ENCODE measurements at places on chromosomes 2 and 18.
A peak's percentile ranks its signal among the peaks of the same experiment; 100 is the strongest.

DNA sequence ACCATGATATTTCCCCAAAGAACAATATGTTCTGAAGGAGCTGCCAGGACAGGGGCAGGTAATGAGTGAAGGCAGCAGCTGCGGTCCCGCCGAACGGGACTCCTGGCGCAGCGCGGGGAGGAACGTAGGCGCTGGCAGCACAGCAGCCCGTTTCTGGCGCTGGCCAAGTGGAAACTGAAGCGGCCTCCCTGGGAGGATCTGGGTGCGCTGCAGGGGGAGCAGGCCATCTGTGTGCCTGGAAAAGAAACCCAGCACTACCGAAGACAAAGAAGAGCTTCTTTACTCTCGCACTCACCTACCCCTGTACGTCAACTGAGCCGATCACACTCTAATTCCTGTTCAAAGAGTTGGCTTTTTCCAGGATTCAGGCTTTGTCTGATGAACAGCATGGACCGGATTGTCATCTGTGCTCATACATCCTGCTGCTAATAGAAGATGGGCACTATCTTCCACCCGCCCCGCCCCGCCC is 11.8 kb downstream of the G6PC2 start:
- DNase-seq: no peak

DNA sequence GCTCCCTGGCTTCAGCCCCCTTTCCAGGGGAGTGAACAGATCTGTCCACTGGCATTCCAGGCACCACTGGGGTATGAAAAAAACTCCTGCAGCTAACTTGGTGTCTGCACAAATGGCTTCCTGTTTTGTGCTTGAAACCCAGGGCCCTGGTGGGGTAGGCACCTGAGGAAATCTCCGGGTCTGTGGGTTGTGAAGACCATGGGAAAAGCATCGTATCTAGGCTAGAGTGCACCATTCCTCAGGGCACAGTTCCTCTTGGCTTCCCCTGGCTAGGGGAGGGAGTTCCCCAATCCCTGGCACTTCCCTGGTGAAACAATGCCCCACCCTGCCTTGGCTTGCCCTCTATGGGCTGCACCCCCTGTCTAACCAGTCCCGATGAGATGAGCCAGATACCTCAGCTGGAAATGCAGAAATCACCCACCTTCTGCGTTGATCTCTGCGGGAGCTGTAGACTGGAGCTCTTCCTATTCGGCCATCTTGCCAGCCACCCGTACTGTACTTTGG is 34.1 kb downstream of the TFPI start:
- DNase-seq: no peak

DNA sequence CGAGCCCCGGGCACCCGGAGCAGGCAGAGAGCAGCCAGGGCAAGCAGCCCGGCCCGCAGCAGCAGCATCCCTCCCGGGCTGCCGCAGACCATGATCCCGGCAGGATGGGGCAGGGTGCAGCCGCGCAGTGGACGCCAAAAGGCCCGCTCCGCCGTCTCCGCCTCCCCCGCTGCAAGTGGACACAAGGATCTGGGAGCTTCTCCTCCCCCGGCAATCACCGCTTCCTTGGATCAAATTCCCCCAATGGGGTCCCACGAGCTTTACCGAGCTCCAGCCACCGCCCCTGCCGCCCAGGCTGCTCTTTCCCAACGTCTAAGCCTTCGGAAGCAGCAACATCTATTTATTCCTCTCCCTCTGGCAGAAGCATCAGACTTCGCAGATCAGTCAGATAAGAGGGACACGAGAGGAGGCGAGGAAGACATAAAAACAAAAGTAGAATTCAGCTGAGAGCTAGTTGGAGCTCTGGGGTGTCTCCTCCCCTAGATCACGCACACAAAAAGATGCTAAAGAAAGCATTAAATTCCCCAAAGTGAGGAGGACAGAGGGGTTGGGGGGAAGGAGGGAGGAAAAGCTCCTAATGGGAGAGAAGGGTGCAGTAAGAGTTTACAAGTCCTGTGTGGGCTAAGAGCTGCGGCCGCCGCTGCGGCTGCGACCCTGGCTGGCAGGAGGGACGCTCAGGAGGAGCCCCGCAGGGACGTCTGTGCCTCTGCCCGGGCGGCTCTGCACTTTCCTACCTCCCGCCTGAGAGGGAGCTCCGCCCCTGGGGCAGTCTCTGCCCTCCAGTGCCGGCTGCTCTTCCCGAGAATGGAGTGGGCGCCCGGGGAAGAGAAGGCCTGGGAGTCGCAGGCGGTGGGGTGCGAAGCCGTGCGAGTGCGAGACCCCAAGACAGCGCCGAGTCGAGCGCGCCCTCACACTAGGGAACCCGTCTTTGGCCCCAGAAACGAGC is at the start of gene FRZB:
Gene FRZB, minus strand, starts transcription at position 177 of the 946 bp plus-strand sequence. Its CDS starts 85 bp downstream, at position 92.
- no peak for DNase-seq

GRCh38 chr2:19762959-19763605 is 138.7 kb downstream of the TTC32 start:
- no peak for DNase-seq

DNA sequence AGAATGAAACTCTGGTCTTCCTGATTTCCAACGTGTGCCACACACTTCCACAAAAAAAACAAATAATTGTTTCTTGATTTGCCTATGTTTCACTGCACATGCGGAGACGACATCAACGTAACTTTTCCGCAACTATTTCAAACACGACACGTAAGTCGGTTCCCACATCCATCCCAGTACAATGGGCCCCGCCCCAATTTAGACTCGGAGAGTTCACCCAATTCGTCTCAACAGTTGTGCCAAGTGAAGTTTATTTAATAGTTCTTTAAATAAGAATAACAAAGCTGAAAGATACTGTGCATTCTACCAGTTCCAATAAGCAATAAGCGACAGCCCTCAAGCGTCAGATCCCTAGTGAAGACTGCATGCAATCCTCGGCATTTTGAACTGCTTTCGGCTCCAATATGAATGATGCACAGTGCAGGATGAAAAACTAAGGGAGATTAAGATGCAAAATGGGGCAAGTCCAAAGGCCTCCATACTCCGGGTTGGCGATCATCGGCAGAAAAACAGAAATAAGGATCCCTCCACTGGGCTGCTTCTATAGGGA is 664 bp downstream of the CCT4 start:
- DNase-seq: no peak

GRCh38 chr2:189024901-189025618 is 50.9 kb downstream of the COL3A1 start:
- DNase-seq: no peak

DNA sequence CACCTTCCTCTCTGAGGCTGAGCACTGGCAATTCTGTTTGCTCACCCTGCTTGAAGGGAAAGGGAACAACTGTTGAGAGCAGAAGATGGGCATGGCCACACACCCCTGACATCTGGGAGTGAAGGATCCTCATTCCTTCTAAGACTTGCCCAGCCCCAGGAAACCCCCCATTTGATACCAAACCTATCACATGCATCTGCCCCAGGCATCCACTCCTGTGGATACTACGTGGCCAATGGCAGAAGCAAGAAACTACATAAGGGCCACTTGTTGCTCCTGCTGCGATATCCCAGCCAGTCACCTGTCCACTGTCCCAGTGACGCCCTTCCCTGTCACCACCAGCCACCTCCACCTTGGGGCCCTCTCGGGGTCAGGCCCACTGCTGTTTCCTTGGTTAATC is 185.2 kb downstream of the SMAD2 start:
- no peak for DNase-seq

GRCh38 chr2:16513626-16514025 is 152.0 kb downstream of the CYRIA start:
- DNase-seq: no peak

- DNase-seq: no peak
Observed at GRCh38 chr2:127593228-127594115, 52.5 kb upstream of the GPR17 start.

DNA sequence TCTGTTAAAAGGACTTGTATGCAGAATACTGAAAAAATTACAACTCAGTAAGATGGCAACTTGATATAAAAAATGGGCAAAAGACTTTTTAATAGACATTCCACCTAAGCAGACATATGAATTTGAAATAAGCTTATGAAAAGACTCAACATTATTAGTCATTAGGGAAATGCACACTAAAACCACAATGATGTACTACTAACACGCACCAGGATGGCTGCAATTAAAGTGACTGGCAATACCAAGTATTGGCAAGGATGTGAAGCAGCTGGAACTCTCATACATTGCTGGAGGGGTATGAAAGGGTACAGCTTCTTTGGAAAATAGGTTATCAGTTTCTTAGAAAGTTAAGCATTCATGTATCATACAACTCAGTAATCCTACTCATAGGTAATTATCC is 3.2 kb upstream of the ENOSF1 start:
- no peak for DNase-seq

GRCh38 chr2:45283764-45284620 is 274.7 kb upstream of the SIX2 start:
- no peak for DNase-seq

DNA sequence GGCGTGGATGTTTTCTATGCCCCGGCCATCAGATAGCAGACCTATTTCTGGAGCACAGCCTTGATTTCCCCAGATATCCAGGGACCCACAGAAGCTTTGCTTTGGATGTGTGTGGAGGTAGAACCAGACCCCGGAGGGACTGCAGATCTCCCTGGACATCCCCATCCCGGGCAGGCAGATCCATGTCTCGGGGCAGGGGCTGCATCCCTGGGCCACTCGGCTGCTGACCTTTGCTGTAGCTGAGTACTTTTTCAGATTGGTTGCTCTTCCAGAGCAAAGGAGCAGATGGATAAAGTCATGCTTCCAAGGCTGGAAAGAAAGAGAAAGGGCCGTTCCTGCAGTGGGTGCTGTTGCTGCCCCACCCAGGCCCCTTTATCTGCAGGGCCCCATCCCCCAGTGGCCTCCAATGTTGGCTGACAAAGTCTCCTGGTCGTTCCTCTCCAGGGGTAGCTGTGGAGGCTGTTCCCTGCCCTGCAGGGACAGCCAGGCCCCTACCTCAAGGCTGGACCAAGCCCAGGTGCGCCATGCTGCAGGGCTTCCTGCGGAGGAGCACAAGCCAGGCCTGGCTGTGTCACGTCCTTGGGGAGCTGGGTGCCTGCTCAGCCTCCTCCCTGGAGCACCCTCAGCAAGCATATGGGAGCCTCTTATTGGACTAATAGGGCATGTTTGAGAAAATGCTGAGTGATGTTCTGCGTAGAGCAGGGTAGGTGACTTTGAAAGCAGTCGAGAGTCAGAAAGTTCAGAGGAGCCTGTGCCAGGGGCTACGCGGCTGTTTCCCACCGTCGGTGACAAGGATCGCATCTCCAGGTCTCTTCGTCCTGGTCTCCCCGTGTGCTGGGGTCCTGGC is 68.4 kb downstream of the TPO start:
- DNase-seq: no peak

- no peak for DNase-seq
Observed at GRCh38 chr18:378079-378478, 110.2 kb upstream of the THOC1 start.

DNA sequence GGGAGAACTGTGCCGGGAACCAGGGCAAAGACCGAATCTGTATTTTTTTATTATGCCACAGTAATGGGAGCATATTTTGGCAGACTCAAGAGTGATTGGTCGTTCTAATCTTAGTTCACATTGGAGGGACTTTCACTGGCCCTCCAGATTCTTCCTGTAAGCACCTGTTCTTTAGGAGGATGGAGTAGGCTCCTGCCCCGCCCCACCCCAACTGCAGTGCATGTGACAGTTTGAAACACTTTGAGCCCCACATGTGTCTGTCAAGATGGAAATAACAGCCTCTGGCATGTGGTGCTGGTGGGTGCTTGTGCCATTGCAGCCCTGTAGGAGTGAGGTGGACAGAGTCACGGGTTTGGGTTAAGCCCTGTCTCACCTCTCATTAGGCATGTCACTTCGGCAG is 43.3 kb upstream of the TXNDC2 start:
- no peak for DNase-seq

DNA sequence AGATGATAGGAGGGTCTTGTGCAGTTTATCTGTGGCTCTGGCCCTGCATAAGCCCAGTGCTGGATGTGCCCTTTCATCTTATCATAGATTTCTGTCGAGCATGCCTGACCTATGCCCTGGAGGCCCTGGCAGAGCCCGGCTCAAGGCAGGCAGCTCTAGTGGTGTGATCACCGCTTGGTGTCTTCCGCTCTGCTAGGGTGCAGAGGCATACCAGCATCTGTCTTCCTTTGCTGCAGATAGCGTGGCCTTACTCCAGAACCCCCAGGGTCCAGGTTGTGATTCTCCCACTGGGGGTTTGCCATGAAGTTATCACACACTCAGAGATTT is 13.7 kb upstream of the TRAF3IP1 start:
- no peak for DNase-seq

GRCh38 chr2:153478289-153479261 is at the start of gene RPRM:
TSS of gene RPRM (minus strand) at chr2:153478762. CDS start at chr2:153478565, 197 bp downstream.
- peak; percentile 11 for DNase-seq

DNA sequence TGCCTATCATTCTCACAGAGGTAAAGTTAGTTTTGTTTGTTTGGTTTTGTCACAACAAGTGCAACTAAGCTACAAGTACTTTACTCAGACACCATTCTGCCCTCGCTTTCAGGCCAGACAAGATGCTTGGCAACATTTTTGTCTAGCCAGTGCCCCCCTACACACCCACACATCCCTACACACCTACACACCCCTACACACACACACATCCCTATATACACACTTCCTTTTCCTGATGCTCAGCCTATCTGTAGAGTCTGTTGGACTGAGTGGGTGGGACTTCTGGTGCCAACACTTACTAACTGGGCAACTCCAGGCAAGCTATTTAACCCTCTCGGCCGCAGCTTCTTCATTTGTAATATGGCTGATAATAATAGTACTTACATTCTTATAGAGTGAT is 161.4 kb downstream of the ALK start:
- no peak for DNase-seq

DNA sequence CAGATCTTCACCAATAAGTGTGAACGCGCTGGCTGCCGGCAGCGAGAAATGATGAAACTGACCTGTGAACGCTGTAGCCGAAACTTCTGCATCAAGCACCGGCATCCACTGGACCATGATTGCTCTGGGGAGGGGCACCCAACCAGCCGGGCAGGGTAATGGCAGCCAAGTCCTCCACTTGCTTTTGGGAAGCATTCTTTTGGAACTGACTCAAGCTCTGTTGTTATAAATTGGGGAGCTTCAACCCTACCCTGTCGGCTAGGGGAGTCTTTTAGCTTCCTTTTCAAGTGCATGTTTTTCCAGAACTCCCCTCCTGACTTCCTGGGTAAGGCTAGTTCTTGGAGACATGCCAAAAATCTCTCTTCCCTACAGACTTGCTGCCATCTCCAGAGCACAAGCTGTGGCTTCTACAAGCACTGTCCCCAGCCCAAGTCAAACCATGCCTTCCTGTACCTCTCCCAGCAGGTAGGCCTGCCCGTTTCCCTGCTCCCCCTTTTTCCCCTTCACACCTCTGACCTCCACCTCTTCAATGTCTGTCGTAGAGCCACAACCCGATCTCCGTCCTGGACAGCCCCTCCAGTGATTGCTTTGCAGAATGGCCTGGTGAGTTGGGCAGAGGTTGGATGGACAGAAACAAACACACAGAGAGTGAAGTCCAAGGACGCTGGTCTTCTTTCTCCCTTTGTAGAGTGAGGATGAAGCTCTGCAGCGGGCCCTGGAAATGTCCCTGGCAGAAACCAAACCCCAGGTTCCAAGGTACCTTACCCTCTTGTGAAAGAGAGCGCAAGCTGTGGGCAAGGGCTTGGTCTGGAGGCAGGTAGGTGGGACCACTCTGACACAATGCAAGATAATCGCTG is 1.5 kb downstream of the ZFAND2B start:
- DNase-seq: no peak
